G401 (cell line): ENCODE measurements at places on chromosomes 7 and 10. TPM values are rescaled to one million over a fixed set of nuclear protein-coding genes. Genes with fewer than 3 reads are reported as not detected.

Gene CC2D2B
- total RNA-seq: not detected in 2 replicates

Gene MBL2
- total RNA-seq: 0.17 and 0.43 TPM in 2 replicates

Gene TRPV5
- total RNA-seq: not detected in 2 replicates

Gene PLPP4
- not detected in 2 replicates for total RNA-seq

Gene CRTAC1
- 0.10 TPM in 1 of 2 replicates, not detected in the other for total RNA-seq

Gene MMRN2
- total RNA-seq: 7.2 and 9.7 TPM in 2 replicates

Gene C10orf90
- not detected in 2 replicates for total RNA-seq

Gene ASZ1
- not detected in 2 replicates for total RNA-seq

Gene PPP1R9A
- 3.3 and 8.2 TPM in 2 replicates for total RNA-seq

Gene GGCT
- total RNA-seq: 59.2 and 89.5 TPM in 2 replicates

Gene IGFBP3
- 17.4 and 21.6 TPM in 2 replicates for total RNA-seq
